Activated naive CD4-positive, alpha-beta T cell treated with anti-CD3 and anti-CD28 coated beads, Interleukin-2, amount 50 U/mL, for 16 hours (primary cell): ENCODE measurements at places on chromosomes 3 and 15.

- DNase-seq = no peak
Observed at GRCh38 chr3:142940000-142940399, 23.5 kb downstream of the PAQR9 start.

DNA sequence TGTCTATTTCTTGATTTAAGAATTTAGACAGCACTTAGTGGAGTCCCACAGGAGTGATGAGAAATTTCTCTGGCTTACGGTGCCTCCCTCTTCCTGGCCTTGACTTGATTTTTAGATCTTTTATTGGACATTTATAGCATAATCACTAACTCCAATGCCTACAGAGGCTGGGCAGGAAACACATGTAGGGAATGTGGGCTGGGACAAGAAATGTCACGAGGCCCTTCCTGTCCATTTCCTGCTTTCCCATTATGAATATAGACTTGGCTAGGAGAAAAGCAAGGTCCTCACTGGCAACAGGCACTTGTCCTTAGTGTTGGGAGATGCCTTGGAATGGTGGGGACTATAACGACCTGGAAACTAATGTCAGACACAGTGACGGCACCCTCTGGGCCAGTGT lies 100.3 kb downstream of the MYLK start:
- DNase-seq = no peak

DNA sequence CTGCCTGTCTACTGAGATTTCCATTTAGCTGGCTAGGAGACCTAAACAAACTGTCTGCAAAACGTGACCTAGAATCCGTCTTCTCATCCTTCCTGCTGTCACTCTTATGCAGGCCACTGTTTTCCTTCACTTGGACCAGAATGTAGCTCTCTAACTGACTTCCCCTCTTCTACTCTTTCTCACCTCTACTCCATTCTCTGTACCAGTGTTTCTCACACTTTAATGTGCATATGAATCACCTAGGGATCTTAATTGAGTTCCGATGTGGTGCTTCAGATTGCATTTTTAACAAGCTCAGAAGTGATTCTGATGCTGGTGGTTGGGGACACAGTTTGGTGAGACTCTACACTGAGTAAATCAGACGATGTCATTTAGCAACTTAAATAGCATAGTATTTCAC lies 1.6 kb upstream of the GBE1 start:
- DNase-seq = no peak

DNA sequence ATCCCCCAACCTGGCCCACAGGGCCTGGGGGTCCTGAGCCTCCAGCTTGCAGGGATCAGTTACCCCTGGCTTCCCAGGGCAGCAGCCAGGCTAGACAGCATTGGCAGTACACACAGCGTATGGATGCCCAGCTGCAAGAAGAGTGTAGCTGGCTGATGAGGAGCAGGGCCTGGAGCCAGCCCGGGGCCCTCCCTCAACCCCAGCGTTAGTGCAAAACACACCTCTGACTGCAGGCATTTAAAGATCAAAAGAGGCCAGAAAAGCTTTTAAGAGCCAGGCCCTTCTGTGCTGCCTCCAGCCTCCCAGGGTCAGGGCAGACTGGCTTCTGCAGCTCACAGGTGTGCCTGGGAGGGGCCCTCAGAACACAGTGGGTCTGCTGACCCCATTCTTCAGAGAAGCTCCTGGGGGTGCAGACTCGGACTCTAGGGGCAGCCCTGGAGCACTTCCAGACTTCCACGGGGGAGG lies 110.6 kb downstream of the ETFA start:
- no peak for DNase-seq

DNA sequence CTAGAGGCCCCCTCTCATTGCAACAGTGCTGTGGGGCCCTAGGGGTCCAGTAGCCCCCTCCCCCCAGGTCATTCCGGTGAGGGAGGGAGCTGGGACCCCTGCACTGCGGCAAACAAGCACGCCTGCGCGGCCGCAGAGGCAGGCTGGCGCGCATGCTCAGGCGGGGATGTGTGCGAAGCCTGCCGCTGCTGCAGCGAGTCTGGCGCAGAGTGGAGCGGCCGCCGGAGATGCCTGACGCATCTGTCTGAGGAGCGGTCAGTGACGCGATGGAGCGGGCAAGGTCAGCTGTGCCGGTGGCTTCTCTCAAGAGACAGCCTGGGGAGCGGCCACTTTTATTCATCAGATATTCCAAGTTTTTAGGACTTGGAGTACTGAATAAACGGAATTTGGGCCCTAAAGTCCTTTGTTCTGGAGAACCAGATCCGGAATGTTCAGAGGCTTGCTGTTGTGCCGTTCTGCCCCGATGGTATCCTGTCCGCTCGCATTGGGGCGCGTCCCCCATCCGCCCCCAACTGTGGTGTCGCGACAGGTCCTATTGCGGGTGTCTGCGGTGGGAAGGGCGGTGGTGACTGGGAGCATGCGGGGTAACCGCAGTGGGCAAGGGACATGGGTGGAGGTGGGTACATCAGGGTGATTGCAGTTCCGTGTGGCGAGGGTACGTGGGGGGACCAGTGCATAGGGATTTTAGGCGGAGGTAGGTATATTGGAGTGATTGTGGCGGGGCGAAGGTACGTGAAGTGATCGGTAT lies at the start of the genes SNRPN and SNURF:
Gene SNRPN (plus strand): TSS at position 205 of the 748 bp plus-strand sequence. CDS start 19,467 bp downstream, outside the sequence.
Gene SNURF (plus strand): TSS at position 205 of the 748 bp plus-strand sequence. CDS start 62 bp downstream, at position 267.
- peak; percentile 70 for DNase-seq
